Activated CD4-positive, alpha-beta T cell treated with anti-CD3 and anti-CD28 coated beads for 4 hours (primary cell): ENCODE measurements at places on chromosomes 6 and 20.
A peak's percentile ranks its signal among the peaks of the same experiment; 100 is the strongest.

DNA sequence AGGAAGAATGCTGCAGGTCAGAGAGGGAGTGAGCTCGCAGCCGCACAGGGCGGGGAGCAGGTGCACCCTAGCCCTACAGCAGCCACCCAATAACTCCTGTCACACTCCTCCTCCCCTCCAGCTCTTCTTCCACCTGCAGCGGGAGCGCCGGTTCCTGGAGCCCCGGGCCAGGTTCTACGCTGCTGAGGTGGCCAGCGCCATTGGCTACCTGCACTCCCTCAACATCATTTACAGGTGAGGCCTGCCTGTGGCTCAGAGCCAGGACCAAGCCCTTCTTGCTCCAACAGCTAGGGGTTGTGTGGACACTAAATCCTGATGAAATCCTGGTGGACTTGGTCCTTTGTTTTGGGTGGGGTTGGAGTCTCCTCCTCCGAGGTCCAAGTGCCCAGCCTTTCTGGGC is 11.7 kb downstream of the SGK2 start:
- DNase-seq = no peak

DNA sequence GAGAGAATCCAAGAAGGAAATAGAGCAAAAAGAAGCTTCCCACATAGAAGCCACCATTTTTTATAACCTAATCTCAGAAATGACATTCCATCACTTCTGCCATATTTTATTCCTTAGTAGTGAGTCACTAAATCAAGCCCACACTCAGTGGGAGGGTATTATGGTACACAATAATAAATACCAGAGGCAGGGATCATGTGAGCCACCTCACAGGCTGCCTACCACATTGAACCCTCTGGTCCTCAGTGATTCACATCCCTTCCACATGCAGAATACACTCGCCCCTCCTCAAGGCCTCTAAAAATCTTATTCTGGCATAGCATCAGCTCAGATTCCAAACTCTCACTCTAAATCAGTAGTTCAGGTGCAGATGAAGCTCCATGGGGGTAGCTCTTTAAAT is 49.4 kb downstream of the TMC2 start:
- no peak for DNase-seq

- DNase-seq = no peak
Observed at GRCh38 chr20:32871627-32872160, 13.0 kb downstream of the EFCAB8 start.

GRCh38 chr20:3916364-3916763 is 27.2 kb downstream of the PANK2 start:
- no peak for DNase-seq

DNA sequence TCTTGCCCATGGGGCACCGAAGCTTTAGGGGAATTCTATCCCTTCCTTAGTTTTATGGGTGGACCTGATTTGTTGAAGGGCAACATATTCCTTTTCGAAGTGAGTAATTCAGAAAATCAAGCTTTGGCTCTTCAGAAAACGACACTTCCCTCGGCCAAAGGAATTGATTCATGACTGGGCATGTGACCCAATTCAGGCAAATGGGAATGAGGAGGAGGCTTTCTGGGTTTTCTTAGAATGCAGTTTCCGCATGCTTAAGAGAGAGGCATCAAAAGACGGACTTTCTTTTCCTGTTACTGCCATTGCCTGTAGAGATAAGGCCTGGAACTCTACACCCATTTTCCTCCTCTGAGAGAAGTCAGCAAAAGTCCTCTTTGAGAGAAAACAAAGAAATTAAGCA is 179.5 kb downstream of the RFPL4B start:
- no peak for DNase-seq

GRCh38 chr6:36929607-36930006 is 24.9 kb upstream of the PI16 start:
- DNase-seq = no peak

DNA sequence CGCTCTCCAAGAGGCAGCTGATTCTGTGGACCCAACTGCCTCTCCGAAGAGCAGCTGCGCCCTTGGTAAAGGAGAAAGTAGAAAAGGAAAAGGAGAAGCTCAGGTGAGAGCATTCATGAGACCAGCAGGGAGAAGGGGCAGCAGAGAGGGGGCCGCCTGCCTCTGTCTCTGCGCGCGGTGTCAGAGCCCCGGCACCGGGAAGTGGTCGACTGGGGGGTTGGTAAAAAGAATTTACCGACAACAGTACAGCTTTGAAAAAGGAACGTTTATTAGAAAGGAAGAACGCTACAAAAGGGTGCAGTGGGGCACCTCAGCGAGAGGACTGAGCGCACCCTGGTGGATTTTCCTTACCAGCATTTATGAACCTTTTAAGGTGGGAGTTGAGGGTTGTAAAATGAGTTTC is 61.9 kb downstream of the GPR6 start:
- DNase-seq = peak; percentile 26
